H4 (cell line): ENCODE measurements at places on chromosomes 7 and 10. TPM values are rescaled to one million over a fixed set of nuclear protein-coding genes. Genes with fewer than 3 reads are reported as not detected.

GRCh38 chr7:21544303-21544656, 1.4 kb downstream of the DNAH11 start:
- no peak for DNase-seq

The MYOZ1 gene
- 0.33 TPM in 1 of 2 replicates, not detected in the other for total RNA-seq

DNA sequence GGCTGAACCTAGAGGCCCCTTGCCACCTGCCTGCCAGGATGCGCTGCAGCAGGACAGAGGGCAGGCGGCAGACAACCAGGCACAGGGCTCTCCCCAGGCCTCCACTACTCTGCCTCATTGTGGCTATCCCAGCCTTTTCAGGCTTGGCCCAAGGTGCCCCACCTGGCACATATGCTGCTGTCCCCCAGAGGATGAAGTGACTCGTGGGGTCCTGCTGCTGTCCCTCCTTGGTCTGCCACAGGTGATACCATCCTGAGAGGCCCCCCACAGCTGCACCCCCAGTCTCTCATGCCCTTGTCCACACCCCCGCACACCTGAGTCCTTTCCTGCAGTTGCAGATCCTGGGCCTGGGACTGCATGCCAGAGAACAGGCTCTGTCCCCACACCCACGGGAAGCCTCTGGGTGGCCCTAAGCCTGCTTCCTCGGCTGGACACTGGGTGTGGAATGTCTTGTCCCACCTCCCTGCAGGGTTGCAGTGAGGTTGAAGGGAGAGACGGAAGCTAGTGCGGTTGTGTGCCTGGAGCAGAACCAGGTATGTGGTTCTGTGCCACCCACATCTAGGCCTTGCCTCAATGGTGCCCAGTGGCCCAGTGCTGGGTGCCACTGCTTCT, 55.3 kb downstream of the RASGEF1A start:
- no peak for DNase-seq

- DNase-seq, result no peak
Observed at GRCh38 chr10:61065051-61065450, 121.1 kb upstream of the RHOBTB1 start.

GRCh38 chr10:102621443-102622325, 22.6 kb upstream of the TRIM8 start:
- no peak for DNase-seq

DNA sequence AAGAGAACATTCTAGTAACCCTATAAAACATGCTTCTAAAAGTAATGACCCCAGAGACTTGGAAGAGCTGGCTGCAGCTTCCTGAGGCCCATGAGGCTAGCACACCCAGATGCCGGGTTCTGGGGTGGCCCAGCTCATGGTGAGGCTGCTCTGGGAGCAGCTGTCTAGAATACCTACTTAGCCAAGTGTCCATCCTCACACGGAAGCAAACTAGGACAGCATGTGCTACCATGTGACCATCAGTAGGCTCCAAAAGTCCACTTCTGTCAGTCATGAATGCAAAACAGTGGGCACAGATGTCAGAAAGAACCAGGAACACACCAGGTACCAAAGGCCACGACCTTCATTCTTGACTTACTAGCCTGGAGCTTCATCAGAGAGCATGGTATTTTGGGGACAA, 32.4 kb downstream of the CTBP2 start:
- DNase-seq, result no peak

DNA sequence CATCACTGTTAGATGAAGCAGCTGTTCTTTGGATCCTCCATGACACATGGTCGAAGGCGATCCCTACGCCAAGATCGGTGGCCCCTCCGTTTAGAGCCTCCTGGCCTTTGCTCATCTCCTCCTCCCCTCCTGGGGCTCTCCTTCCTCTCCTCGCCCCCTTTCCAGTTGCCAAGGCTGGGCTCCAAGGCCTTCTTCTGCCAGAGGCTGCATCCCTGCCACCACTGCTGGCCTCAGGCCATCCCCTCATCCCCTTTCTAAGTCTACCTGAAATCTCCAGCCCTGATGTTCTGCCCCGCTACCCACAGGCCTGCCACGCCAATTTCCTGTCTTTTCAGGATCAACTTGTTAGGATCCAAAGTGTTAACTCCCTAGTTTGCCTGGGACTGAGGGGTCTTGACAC, 265.1 kb upstream of the ZMIZ1 start:
- DNase-seq, result no peak

The CLCN1 gene
- not detected in 2 replicates for total RNA-seq

The RSU1 gene
- total RNA-seq, result 36.6 and 44.1 TPM in 2 replicates

- peak; percentile 50 for DNase-seq
Observed at GRCh38 chr7:111919631-111920179, 286.5 kb downstream of the DOCK4 start.

GRCh38 chr10:69829775-69830174, 28.1 kb downstream of the COL13A1 start:
- no peak for DNase-seq

GRCh38 chr10:74898201-74898976, 72.0 kb downstream of the KAT6B start:
- DNase-seq, result no peak

- no peak for DNase-seq
Observed at GRCh38 chr10:62178568-62178967, 90.1 kb downstream of the RTKN2 start.

The AKR1B15 gene
- 0.14 TPM in 1 of 2 replicates, not detected in the other for total RNA-seq

DNA sequence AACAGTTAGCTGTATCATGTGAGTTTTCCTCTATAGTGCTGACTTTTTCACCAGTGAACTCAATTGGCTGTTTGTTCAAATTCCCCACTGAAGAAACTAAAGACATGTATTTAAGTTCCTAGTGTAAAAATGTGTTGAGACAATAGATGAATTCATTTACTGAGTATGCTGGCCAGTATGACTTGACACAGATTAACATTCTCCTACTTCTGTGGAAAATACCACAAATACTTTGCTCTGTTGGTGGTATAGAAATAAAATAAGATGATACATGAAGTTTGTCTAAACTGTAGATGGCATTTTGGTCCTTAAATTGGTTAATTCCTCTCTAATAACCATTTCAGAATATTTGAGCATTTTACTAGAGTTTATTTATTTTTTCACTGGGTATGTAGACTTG, 227.7 kb upstream of the TEX47 start:
- DNase-seq, result no peak

The RHOBTB1 gene
- total RNA-seq, result 39.8 and 41.1 TPM in 2 replicates

GRCh38 chr7:26156451-26157420, 4.7 kb downstream of the NFE2L3 start:
- peak; percentile 98 for DNase-seq

GRCh38 chr10:70622981-70623844, 20.7 kb upstream of the PRF1 start:
- DNase-seq, result no peak

The VAX1 gene
- not detected in 2 replicates for total RNA-seq

The SLIT1 gene
- total RNA-seq, result 0.10 TPM in 1 of 2 replicates, not detected in the other

DNA sequence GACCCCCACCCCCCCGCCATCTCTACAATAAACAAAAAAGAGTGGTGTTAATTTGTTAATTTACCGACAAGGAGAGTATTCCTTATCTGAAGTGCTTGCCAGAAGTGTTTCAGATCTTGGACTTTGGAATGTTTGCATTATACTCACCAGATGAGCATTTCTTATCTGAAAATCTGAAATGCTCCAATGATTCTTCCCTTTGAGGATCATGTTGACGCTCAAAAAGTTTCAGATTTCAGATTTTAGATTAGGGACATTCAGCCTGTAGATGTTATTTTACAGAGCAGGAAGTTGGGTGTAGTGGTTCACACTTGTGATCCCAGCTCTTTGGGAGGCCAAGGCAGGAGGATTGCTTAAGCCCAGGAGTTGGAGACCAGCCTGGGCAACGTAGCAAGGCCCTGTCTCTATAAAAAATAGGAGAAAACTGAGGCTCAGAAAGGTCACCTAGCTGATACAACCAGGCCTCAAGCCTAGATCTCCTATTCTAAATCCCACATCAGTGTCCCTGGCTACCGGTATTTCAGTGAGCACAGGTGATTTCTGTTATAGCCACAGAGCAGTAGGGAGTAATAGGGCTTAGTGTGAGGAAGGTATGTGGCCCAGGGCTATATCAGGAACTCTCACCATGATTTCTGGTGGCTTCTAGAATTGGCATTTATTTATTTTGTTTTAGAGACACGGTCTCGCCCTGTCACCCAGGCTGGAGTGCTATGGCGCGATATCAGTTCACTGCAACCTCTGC, 35.4 kb downstream of the TMEM120A start:
- DNase-seq, result no peak

DNA sequence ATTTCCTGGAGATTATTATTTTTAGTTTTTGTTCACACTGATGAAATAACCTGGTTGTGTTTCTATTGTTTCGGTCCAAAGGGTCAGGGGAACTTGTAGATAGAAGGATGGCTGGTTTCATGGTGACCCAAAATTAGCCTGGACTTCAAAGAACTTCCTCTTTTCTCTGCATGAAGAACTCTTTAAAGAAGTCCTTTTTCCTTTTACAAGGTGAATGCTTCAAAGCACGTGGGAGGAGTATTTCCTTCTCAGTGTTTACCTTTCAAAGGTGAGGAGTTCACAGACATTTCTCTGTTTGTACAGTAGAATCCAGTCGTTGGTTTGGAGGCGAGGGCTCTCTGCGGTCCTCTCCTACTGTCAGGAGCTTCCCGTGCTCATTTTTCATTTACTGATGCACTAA, 561.7 kb downstream of the GATA3 start:
- DNase-seq, result no peak

DNA sequence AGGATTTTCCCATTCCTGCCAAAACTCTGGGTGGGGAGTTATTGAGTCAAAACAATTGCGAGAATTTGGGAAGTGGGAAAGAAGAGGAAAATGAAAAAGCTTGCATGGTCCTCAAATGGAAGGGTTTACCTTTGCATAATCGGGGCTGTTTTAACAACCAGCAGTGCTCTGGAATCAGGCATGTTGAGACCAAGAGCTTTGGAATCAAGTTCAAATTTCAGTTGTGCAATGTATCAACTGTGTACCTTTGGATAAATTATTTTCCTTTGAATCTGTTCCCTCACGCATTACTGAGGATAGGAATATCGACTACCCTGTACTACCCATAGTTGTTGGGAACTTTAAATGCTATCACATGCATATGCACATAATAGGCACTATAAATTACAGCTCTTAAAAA, 205.5 kb downstream of the JCAD start:
- no peak for DNase-seq

The CLDN3 gene
- total RNA-seq, result not detected in 2 replicates

DNA sequence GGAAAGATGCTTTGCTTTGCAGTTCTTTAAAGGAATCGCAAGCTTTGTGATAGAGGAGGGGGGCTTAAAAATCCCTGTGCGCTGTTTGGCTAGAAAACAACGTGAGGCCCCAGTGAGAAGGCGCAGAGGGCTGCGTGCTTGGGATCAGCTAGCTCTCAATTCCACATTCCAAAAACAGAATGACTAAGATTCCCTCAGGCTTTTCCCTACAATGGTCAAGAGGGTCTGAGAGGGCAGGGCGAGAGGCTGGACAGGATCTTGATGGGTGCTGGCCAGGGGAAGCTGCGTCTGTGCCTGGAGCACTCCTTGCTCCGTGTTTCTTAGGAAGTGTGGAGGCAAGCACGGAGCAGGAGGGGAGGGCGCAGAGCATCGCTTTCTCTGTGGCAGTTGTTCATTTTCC, 72.1 kb upstream of the INHBA start:
- DNase-seq, result no peak
